RWPE2 (cell line): ENCODE measurements at places on chromosomes 6 and 20.
A peak's percentile ranks its signal among the peaks of the same experiment; 100 is the strongest.

DNA sequence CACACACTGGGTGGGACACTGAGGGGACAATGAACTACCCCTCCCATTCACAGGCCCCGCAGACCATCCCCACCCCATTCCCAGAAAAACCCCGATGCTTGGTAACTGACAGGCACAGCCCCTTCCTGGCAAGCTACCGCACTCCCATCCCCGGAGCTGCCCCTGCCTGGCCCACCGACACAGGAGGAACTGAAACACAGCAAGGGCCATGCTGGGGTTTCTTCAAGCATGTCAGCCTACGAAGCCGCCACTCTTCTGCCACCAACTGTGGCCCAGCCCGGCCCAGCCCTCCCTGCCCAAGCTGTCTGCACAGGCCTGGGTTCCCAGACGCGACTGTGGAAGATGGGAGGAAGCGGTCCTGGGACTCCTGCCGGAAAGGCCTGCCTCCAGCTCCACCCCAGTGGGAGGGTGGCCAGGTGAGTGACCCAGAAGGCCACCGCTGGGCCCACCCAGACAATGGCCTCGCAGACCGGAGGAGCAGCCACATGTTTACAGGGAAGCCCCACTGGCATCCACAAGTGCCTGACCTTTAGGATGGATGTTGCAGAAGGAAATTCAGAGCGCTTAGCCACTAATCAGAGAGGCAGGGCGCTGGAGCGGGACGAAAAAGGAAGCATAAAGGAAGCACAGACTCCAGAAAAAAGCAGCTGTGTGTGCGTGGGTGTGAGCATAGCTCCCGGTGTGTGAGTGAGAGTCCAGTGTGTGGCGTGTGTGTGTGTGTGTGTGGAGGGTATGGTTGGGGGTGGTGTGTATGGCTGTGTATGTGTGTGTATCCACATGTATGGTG lies 91.6 kb downstream of the PRND start:
- H3K36me3 ChIP-seq, result no peaks in the 10 kb centered on the region
- H3K4me3 ChIP-seq, result no peak overlapping the region
- DNase-seq, result no peak
- no peaks in the 10 kb centered on the region for H3K4me1 ChIP-seq
- H3K27ac ChIP-seq, result no peak overlapping the region
- peaks cover 3% of the 10 kb centered on the region for H3K27me3 ChIP-seq

- no peak overlapping the region for H3K4me3 ChIP-seq
- peaks cover 2% of the 10 kb centered on the region for H3K4me1 ChIP-seq
- H3K36me3 ChIP-seq, result peaks cover 9% of the 10 kb centered on the region; the same call in 1 of the 2 replicates
- no peak for DNase-seq
- no peak overlapping the region for H3K27ac ChIP-seq
Measured at GRCh38 chr6:144087789-144088426, 7.5 kb downstream of the SF3B5 start.

- DNase-seq, result no peak
- no peak overlapping the region for H3K4me3 ChIP-seq
- no peaks in the 10 kb centered on the region for H3K27me3 ChIP-seq
- H3K36me3 ChIP-seq, result 0 out of 2 replicates have a peak, but pooled peaks cover 5% of the 10 kb centered on the region
- no peak overlapping the region for H3K27ac ChIP-seq
Measured at GRCh38 chr6:133969285-133969920, 16.4 kb downstream of the TBPL1 start.

DNA sequence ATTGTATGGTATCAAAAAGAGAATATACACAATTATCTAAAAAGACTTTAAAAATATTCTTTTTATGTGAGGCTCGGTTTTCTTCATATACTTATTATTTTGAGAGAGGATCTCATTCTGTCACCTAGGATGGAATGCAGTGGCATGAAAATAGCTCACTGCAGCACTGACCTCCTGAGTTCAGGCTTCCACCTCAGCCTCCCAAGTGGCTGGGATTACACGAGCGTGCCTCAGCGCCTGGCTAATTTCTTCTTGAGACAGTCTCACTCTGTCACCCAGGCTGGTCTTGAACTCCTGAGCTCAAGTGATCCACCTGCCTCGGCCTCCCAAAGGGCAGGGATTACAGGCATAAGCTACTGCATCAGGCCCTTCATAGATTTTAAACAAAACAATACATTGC lies 10.7 kb downstream of the DEK start:
- H3K4me3 ChIP-seq, result no peak overlapping the region
- no peaks in the 10 kb centered on the region for H3K27me3 ChIP-seq
- H3K4me1 ChIP-seq, result peaks cover 3% of the 10 kb centered on the region
- no peak for DNase-seq
- no peak overlapping the region for H3K27ac ChIP-seq

GRCh38 chr20:57749869-57750268 lies 40.1 kb upstream of the PMEPA1 start:
- no peak overlapping the region for H3K4me3 ChIP-seq
- H3K27me3 ChIP-seq, result no peaks in the 10 kb centered on the region
- peaks cover 14% of the 10 kb centered on the region for H3K4me1 ChIP-seq
- no peaks in the 10 kb centered on the region for H3K36me3 ChIP-seq
- DNase-seq, result peak; percentile 48
- H3K27ac ChIP-seq, result no peak overlapping the region

DNA sequence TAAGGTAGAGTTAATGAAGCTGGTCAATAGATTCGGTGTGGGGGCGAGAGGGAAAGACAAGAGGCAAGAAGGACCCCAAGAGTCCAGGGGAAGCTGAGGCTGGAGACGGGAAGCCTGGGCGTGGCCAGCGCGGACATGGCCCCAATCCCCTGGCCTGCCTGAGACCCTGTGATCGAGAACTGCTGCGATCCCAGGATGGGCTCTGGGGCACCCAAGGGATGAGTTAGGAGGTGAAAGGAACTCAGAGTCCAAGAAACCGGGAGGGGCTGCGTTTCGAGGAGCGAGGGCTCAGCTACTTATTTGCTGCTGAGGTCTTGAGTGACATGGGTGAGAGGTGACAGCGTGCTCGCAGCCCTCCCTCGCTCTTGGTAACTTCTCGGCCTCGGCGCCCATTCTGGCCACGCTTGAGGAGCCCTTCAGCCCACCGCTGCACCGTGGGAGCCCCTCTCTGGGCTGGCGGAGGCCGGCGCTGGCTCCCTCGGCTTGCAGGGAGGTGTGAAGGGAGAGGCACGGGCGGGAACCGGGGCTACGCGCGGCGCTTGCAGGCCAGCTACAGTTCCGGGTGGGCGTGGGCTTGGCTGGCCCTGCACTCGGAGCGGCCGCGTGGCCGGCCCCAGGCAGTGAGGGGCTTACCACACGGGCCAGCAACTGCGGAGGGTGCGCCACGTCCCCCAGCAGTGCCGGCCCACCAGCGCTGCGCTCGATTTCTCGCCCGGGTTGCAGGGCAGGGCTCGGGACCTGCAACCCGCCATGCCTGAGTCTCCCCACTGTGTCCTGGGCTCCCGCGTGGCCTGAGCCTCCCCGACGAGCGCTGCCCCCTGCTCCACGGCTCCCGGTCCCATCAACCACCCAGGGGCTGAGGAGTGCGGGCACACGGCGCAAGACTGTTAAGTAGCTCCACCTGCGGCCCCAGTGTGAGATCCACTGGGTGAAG lies 58.2 kb downstream of the IRF4 start:
- H3K4me3 ChIP-seq, result no peak overlapping the region
- H3K36me3 ChIP-seq, result no peaks in the 10 kb centered on the region
- H3K27me3 ChIP-seq, result peaks cover 9% of the 10 kb centered on the region
- H3K4me1 ChIP-seq, result no peaks in the 10 kb centered on the region
- no peak for DNase-seq
- H3K27ac ChIP-seq, result no peak overlapping the region

- no peaks in the 10 kb centered on the region for H3K27me3 ChIP-seq
- peaks cover 20% of the 10 kb centered on the region for H3K4me1 ChIP-seq
- no peak for DNase-seq
- H3K4me3 ChIP-seq, result no peak overlapping the region
- H3K27ac ChIP-seq, result no peak overlapping the region
Measured at GRCh38 chr6:155497273-155497672, 41.6 kb upstream of the NOX3 start.

DNA sequence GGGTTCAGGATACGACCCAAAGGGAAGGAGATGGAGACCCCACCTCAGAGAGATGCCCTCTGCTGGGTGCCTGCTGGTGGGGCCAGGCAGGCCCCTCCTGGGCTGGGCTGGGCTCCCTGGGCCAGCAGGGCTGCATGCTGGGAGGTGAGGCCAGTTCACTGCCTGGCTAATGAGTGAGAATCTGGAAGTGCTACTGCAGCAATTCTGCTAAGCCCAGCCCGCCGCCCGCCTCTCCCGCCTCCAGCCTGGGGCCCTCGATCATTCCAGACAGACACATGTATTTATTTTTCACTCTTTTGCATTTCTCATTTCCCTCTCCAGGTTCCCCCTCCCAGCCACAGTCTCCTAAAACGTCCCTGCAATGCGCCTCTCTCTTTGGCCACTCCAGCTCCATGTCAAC lies 79.6 kb downstream of the CDH22 start:
- H3K4me3 ChIP-seq, result no peak overlapping the region
- H3K36me3 ChIP-seq, result no peaks in the 10 kb centered on the region
- H3K27me3 ChIP-seq, result peaks cover 3% of the 10 kb centered on the region
